Renal cortical epithelial cell (primary cell): ENCODE measurements at places on chromosomes 5 and 9.

DNA sequence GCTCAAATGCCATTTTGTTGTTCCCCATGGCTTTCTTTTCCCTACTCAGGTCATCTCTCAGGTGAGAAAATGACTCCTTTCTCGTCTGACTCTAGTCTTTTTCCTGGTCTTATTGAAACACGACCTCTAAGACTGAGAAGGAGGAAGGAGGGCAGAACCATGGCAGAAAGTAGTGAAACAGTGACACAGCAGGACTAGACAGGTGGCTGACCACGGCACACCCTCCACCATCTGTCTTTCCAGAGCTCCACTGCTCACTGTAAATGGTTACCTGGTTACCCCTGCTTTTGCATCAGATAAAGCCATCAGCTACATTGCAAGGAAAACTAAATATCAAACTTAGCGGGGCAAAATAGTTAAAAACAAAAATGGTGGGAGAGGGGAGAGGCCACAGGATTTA is 30.9 kb downstream of the NR4A3 start:
- DNase-seq = no peak

DNA sequence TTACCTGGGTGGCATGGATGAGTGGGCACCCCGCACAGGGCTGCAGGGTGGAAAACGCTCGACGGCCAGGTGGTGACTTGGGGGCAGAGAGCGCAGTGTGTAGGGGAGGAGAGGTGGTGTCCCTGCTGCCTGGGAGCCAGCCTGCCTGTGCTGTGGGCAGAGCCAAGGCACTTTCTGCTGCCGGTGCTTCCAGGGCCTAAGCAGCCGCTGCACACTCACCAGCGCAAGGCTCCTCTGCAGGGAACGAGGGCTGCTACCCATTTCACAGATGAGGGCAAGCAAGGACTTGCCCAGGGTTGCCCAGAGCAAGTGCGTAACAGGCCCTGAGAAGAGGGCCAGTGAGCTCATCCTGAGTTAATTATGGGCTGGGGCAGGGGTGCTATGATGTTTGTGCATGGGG is 62.5 kb downstream of the CRB2 start:
- no peak for DNase-seq

DNA sequence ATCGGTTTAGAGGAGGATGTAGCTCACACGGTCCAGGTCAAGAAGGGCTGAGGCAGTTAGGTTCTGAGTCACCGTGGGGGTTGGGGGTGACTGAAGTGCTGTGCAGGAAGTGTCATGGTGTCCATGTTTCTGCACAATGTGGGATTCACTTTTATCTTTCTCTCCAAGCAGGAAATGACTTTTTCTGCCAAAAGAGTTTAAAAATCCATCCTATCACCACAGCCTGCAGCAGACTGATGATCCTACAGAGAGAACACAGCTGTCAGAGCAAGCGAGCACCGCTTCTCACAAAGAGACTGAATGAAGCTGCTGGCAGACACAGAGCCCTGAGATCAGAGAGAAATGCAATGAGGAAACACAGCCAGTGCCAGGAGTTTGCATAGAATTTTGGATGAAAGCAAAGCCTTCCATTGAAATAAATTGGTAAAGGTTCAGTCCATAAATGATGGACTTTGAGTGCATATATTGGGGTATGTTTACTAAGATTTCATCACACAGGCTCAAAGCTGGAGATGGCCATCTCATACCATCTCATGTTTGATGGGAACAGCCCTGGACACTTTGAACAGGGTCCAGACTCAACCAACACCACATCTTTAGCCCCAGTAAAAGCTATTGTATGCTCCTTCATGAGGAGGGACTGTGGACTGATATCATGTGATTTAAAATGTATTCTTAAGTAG is 213.9 kb upstream of the FBXL7 start:
- no peak for DNase-seq

DNA sequence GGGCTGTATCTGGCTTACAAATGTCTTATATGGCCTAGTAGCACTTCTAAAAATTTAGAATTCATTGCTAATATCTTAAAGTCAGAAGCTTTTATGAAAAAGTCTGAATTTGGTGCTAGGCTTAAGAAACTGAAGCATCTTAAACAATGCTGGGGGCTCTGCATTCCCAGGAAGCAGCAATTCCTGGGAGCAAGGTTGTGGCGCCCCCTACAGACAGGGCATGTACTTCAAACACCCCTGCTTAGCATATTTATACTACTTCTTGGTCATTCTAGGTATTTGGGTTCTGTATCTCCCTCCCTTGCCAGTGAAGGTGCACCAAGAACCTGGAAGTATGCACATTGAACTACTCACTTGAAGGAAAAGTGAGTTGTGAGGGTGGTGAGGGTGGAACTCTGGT is 64.6 kb upstream of the GRIA1 start:
- DNase-seq = no peak

- DNase-seq = peak; percentile 75
Observed at GRCh38 chr5:108727651-108728565, 19.8 kb upstream of the FER start.
